Right lobe of liver (tissue), 6 donors: ENCODE measurements at places on chromosomes 4 and X. TPM values are rescaled to one million over a fixed set of nuclear protein-coding genes. Genes with fewer than 3 reads are reported as not detected.

GRCh38 chrX:2954541-2954940, 25.4 kb upstream of the ARSD start:
- H3K36me3 ChIP-seq, result peaks cover 70% of the 10 kb centered on the region
- no peak overlapping the region for H3K27ac ChIP-seq
- H3K27me3 ChIP-seq, result no peaks in the 10 kb centered on the region
- DNase-seq, result no peak
- H3K4me3 ChIP-seq, result no peak overlapping the region

- no peak for DNase-seq
- no peak overlapping the region for H3K27ac ChIP-seq
- peaks cover 4% of the 10 kb centered on the region for H3K27me3 ChIP-seq
- no peak overlapping the region for H3K4me3 ChIP-seq
- no peaks in the 10 kb centered on the region for H3K4me1 ChIP-seq
These were observed 215.5 kb upstream of the CNKSR2 start for GRCh38 chrX:21158678-21159077.

- DNase-seq, result no peak
- H3K27ac ChIP-seq, result no peak overlapping the region
- no peaks in the 10 kb centered on the region for H3K27me3 ChIP-seq
These were observed 268.7 kb upstream of the DKK2 start for GRCh38 chr4:107304699-107305286.

GRCh38 chr4:20544645-20545044, 155.6 kb upstream of the PACRGL start:
- no peak overlapping the region for H3K27ac ChIP-seq
- DNase-seq, result no peak
- H3K4me3 ChIP-seq, result no peak overlapping the region
- H3K36me3 ChIP-seq, result no peaks in the 10 kb centered on the region
- H3K27me3 ChIP-seq, result no peaks in the 10 kb centered on the region

DNA sequence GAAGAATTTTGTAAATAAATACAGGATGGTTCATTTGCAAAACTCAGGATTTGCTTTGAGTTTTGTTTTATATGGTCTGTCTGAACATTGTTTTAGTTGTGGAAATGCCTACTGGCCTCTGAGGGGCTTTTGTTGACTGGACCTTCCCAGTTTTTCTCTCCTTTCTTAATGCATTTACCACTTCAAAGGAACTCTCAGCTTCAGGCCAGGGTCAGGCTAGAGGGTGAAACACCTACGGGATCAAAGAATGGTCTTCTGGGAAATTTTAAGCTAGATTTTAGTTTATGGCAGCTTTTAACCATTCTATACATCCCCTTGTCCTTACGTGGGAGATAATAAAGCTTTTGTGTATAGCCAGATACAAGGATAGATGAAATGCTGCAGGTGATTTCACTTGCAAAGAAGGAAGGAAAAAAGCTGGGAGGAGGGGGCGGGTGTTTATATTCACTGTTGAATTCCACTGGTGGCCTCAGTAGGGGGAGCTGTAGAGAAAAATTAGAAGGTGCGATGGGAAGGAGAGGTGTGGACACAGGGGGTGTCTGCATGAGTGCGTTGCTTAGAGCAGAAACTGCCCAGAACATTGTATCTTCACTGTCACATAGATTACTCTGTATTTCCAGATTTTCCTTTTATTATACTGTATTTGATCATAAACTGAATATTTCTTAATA, 151.8 kb downstream of the TSPAN5 start:
- H3K27me3 ChIP-seq, result no peaks in the 10 kb centered on the region
- no peak overlapping the region for H3K4me3 ChIP-seq
- H3K4me1 ChIP-seq, result no peaks in the 10 kb centered on the region

- no peak overlapping the region for H3K4me3 ChIP-seq
- H3K36me3 ChIP-seq, result no peaks in the 10 kb centered on the region
- H3K27ac ChIP-seq, result no peak overlapping the region
These were observed 800.2 kb upstream of the FTHL17 start for GRCh38 chrX:31872007-31872406.

- no peak overlapping the region for H3K4me3 ChIP-seq
- no peaks in the 10 kb centered on the region for H3K36me3 ChIP-seq
- no peaks in the 10 kb centered on the region for H3K27me3 ChIP-seq
- DNase-seq, result no peak
These were observed 605.5 kb upstream of the PITX2 start for GRCh38 chr4:111228396-111228795.

UGT2B15 gene
- 56.8 TPM for total RNA-seq

REELD1 gene
- total RNA-seq, result 0.35 TPM

FNIP2 gene
- 38.9 TPM for total RNA-seq

RAI2 gene
- total RNA-seq, result 2.8 TPM

RCHY1 gene
- 17.4 TPM for total RNA-seq
